ENCODE measurements at places on chromosomes 6 and 20.

DNA sequence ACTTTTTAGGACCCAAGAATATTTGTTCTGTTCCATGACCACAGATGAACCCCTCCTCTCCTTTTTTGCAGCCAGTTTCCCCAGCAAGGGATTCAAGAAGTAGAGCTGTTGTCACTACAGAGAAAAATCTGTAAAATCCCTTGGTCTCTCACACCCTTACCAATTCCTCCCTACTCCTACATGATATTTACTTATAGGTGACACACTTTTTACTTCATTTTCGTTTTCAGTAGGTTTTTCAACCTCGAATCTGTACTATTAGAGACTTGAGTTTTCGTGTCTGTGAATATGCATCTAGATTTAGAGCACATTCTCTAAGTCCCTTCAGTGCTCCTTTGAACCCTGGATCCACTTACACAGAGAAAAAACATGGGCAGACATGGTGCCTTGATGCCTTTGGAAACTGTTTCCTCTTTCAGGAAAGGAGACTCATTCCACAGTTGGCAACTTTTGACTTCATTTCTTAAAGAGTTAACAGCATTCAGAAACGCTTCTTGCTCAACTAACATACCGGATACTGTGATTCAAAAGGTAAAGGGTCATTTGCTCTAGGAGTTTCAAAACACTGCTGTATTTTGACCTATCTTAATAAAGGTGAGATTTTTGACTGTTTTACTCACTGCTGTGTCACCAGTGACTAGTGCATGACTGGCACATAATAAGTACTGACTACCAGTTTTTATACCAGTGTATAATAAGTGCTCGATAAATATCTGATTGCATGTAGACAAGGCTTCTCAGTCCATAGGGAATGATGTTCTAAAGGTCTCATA is 50.6 kb downstream of the LAMA4 start:
- DNase-seq: no peak

GRCh38 chr20:37598575-37599342 is 71.1 kb upstream of the BLCAP start:
- no peak for DNase-seq

DNA sequence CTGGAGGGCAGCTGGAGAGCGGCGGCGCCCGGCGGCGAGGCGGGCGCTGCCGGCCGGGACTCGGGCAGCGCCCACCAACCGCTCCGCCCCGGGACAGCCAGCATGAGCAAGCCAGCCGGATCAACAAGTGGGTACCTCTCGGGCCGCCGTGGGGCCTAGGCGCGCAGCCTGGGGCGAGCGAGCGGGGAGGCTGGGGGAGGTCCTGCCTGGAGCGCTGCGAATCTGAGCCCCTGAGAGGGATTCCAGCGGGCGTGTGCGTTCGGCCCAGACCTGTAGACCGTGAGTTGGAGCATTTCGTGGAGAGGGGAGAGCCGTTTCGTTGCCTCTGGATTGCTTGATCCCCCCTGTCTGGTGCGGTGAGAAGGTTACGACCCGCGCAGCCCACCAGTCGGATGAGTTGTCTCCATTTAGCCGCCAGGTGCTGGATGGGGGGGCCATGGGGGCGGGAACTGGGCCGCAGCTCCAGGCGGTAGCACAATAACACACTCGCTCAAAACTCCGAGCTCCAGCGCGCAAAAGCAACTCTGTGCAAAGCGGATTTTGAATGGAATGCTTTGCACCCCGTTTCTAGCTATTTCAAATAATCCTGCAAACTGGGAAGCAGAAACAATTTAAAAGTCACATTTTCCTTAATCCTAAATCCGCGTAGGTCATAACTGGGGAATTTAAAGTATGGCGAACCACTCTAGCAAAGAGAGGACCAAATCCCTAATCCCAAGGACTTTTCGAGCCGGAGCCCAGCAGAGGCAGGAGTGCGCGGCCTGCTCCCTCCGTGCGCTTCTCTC is 1.0 kb downstream of the NR2E1 start:
- no peak for DNase-seq

DNA sequence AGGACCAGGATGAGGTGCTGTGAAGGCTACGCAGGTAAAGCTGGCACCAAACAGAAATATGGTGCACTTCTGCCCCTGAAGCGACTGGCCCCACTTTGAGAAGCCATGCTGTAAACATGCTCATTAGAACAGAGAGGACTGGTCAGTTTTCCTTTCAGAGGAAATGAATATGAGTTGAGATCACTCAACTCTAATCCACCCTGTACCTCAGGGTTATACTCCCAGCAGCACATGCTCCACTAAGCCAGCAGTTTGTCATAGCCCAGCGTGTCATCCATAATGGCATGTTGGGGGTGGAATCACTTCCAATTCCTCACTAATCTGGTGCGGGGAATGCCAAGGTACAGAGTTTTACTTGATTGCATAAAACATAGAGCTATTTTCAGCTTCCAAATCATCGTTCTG is 98.1 kb downstream of the HIVEP2 start:
- no peak for DNase-seq

DNA sequence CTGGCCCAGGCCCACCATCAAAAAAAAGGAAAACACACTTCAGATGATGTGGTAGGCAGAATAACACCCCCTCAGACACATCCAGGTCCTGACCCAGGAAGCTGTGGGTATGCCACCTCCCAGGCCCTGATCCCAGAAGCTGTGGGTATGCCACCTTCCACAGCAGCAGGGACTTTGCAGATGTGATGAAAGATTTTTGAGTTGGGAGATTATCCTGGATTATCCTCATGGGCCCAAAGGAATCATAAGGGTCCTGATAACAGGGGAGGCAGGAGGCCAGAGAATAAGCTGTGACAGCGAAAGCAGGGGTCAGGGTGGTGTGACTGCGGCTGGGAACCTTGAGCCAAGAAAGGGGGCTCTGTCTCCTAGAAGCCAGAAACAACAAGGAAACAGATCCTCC is 55.0 kb downstream of the BMP7 start:
- DNase-seq: no peak

All from CD4-positive, alpha-beta T cell treated with Interleukin-15 for 4 hours (primary cell).